ENCODE measurements at places on chromosomes 4 and X. TPM values are rescaled to one million over a fixed set of nuclear protein-coding genes. Genes with fewer than 3 reads are reported as not detected.

DNA sequence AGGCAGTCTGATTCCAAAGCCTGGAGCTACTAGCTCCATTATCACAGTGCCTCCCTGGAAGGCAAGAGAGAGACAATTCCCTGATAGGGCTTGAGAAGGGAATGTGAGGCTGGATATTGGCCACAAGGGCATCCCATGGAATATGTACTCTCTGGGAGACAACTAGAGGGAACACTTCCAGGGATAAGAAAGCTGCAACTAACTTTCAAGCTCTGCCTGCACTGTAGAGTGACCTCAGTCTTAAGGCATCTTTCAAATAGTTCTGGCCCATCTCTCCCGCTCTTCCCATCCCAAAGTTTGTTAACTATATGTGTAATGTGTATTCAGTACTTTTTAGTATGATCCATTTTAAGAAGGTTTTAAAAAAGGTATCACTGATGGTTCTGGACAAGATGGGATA, 13.1 kb upstream of the RNF212 start:
- no peak for DNase-seq

- DNase-seq = no peak
Observed at GRCh38 chrX:63702556-63702955, 82.5 kb downstream of the ARHGEF9 start.

- DNase-seq = no peak
Observed at GRCh38 chrX:65750674-65751469, 83.4 kb downstream of the MSN start.

MYOZ2 gene
- 0.43 TPM for polyA plus RNA-seq

GRCh38 chr4:89929425-89930159, 34.9 kb downstream of the MMRN1 start:
- DNase-seq = no peak

DNA sequence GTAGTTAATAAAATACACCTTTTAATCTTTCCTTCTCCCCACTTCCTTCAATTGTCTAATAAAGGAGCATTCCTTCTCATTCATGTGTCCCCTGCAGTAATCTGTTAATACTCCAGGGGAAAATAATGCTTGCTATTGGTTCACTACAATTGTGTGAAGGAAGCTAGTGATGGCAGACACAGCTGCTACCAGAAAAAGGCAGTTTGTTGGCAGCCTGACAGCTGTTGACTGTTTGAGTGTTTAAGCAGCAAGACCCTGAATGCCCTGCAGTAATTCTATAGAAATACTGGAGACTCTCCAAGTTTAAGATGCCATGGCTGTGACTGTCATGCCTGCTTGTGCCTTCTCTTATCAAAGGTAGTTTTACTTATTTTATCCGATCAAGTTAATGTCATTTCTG, 359.5 kb downstream of the C4orf33 start:
- DNase-seq = no peak

Data from right renal pelvis (tissue), 4 donors.